ENCODE measurements at places on chromosomes 11 and 22.

GRCh38 chr11:69218946-69219720, 63.4 kb downstream of the SMIM38 start:
- no peak for DNase-seq

- no peak for DNase-seq
These were observed 18.3 kb upstream of the CLMP start for GRCh38 chr11:123213307-123213771.

DNA sequence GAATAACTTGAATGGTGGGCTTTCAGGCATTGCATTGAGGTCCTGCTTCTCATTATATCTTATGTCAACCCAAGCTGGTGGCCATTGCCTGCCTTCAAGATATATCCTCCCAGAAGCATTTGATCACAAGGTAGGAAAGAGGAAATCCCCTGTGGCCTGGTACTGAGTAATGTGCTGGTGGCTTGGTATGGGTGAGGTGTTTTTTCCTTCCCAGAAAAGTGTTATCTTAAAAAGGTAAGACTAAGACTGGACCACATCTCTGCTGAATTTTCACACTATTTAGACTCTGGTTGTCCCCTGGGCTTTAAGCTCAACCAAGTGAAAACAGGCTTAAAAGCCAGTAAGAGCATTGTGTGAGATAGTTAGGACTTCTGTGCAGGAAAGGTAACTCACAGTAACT, 3.7 kb downstream of the INSC start:
- DNase-seq, result no peak

DNA sequence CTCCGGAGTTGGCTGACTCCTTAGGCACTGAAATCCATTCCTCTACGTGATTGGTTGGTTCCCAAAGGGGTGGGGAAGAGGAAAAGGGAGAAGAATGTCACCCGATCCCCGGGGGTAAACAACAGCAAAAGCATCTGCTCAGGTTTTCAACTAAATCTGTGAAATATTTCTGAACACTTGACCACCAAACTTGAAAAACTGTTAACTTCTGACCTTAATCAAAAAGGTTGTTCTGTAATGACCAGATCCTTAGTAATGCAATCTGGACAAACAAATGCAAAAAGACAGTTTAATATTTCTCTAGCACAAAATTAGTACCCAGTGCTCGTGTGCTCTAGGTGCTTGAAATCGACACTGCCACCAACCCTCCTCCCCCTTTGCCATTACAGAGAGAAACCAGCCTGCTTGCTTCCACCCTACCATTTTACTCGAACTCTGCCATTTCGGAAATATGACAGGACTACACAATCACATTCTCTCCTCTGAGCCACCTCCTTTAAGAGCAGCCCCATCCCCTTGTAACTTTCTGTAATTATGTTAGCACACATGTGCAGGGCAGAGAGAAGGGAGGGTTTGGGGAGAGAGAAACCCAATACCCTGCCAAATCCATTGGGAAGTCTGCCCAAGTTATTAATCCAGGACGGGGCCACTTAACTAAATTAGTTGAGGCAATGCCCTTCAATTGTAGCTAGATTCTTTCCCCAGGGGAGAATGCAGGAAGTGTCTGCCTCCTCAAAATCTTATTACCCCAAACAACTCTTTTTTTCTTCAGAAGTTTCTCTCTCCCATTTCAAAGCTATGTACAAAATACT, 113.8 kb downstream of the RBFOX2 start:
- DNase-seq, result no peak

Data from glutamatergic neuron (in vitro differentiated cells).